ENCODE measurements at places on chromosomes 2 and 18.

DNA sequence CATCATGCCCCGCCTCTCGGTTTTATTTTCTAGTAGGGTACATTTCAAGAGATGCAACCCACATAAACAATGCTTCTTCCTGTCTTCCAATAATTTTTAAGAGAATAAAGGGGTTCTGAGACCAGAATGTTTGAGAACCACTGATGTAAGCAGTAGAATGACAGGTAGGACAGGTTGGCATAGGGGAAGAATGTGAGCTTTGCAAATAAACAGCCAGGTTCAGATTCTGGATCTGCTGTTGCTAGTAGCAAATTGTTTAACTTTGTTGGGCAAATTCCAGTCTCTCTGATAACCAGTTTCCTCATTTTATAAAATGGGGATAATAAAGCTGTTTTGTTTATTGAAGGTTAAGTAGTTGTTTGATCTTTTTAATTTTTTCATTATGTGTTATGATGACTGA, 32.8 kb downstream of the SOCS6 start:
- DNase-seq = no peak

GRCh38 chr2:68747413-68747812, 12.8 kb downstream of the ARHGAP25 start:
- no peak for DNase-seq

- DNase-seq = no peak
These were observed 453.5 kb upstream of the SMIM21 start for GRCh38 chr18:75880925-75881504.

- DNase-seq = no peak
These were observed 6.8 kb downstream of the PPP1CB start for GRCh38 chr2:28758459-28758858.

GRCh38 chr2:152497481-152498052, 162.6 kb downstream of the FMNL2 start:
- DNase-seq = no peak

- no peak for DNase-seq
These were observed 4.9 kb upstream of the IL1B start for GRCh38 chr2:112841295-112842044.

- no peak for DNase-seq
These were observed 280.1 kb upstream of the SALL3 start for GRCh38 chr18:78699499-78699898.

- no peak for DNase-seq
These were observed 8.8 kb downstream of the PLCL1 start for GRCh38 chr2:197813093-197813787.

- DNase-seq = no peak
These were observed 1.9 kb upstream of the SLC1A4 start for GRCh38 chr2:64987001-64987955.

GRCh38 chr2:210189452-210190138, 18.4 kb upstream of the KANSL1L start:
- no peak for DNase-seq

DNA sequence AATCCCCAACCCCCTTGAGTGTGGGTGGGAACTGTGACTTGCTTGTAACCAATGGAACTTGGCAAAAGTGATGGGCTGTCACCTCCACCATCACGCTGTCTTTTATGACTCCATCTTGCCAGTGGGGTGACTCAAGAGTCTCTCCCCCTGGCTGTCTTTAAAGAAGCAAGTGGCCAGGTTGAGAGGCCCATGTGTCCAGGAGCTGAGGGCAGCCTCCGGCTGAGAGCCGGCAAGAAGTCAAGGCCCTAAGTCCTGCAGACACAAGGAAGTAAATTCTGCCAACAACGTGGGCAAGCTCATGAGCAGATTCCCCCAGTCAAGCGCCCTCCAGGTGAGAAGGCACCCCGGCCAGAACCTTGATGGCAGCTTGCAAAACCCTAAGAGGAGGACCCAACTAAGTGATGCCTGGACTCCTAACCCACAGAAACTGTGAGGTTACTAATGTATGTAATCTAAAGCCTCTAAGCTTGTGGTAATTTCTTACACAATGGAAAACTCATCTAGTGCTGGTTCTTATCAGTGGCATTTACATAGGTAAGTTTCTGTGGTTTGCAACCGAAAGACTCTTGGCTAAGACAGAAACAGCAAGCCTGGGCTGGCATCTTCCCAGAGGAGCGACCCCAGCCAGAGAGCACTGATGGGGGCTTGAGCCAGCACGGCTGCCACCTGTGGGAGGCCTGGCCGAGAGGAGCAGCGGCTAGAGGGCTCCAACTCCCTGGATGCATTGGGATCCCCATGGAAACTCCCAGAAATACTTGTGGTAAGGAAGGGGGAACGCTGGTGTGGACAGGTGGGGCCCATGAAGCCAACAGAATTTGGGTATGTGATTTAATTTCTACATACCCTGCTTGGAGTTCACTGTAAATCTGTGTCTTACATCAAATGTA, 49.3 kb downstream of the CIB4 start:
- no peak for DNase-seq

DNA sequence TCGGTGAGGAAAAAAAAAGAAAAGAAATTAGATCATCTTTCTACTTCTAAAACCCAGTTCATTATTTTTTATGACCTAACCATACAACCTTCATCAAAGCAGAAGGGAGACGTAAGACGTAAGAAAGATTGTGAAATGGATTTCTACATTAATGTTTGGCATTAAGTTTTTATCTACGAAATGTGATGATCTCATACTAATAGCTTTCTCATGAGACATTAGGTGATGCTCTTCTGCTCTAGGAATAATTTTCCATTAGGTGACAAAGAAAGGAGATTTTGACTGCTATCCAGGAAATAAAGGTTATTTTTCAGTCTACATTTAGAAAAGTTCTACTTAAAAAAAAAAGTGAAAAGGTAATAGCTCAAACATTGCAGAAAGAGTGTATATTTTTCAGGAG, 748.6 kb downstream of the ERBB4 start:
- no peak for DNase-seq

- DNase-seq = no peak
These were observed 64.3 kb upstream of the EPAS1 start for GRCh38 chr2:46232860-46233259.

DNA sequence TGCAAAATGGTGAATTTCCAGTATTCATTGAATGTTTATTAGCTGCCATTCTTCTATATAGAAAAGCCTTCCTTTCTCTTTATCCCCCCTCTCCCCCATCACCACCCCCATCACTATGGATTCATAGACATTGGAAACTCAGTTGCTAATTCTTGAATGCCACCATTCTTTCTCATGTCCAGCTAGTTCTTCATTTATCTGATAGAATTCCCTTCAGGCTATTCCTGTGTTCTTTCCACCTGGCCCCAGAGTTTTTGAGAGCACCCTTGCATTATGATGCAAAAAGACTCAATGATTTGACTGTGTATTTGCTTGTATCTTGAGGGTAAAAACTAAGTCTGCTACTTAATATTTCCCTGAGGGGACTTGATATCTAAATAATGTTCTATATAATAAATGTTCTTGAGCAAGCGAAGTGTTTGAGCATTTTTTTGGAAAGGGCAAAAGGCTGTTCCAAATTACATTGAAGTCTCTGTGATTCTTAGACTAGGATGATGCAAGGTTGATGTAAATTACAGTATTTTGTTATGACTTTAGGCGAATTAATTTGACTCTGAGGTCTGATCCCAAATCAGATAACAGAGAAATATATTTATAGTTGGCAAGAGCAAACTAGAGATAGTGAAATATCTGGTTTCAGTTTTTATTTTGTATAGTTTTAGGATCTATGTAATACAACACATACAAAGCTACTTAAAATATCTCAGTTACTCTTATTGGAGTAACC, 18.8 kb upstream of the SOS1 start:
- no peak for DNase-seq

- DNase-seq = no peak
These were observed 31.7 kb downstream of the ACMSD start for GRCh38 chr2:134869946-134870736.

DNA sequence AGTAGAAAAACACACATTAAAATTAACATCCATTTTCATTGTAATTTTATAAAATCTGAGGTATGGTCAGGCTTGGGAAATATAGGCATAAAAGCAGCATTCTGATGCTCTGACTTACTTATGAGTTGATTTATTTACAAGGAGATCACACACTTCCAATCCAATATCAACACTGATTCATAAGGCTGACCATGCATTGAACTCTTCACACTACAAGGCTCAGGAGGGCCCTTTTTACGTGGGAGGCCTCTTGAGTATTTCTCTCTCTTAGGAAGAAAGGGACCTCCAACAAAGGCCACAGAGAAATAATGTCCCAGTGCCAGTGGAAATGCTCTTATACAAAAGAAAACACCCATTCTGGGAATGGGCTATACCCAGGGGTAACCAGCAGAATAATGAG, 222.8 kb downstream of the NAPG start:
- no peak for DNase-seq

- peak; percentile 42 for DNase-seq
These were observed 17.2 kb downstream of the IFIH1 start for GRCh38 chr2:162301151-162301804.

- no peak for DNase-seq
These were observed 331.3 kb upstream of the PKDCC start for GRCh38 chr2:41716497-41716896.

DNA sequence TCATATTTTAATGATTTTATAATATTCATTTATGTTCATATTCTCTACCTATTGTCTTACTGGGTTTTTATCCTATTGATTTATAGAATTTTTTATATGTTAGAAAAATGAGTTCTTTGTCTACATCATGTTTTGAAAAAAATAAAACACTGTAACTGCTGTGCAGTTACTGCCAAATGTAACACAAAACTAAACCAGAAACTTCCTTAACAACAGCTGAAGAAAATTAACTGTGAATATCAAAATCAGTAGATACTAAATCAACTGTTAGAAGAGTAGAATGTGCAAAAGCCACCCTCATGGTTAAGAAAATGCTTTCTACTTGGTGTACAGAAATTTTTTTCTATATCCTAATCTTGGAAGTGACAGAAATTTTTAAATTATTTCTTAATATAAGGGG, 69.5 kb downstream of the PTRHD1 start:
- no peak for DNase-seq

DNA sequence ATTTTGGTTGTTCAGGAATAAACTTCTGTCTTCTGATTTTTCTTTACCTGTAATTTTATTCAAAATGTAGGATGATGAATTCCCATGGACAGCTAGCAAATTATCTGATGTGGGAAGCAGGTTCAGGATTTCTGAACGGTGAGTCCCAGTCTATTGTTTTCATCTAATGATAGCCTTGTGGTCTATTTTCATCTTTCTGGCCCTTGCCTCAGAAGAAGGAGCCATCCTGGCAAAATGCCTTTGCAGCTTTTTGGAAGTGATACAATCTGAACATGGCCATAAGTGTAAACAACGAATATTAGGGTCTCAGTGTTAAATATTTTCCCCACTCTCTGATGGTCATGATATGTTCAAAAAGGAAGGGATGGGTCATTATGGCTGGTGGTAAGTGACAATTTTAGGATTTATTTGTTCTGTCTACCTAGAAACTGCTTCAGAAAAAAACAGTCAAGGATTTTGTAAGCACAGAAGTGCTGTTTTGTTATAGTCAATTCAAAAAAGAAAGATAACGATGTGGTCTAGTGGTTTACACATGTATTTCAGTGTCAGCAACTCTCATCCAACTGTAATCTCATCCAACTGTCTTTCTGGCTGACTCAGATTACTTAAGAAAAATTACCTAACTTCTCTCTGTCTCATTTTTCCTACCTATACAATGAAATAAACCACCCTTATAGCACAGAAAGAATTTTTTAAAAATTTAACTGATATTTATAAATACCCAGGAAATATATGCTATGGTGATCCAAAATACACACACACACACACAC, 272.6 kb upstream of the ERBB4 start:
- no peak for DNase-seq

DNA sequence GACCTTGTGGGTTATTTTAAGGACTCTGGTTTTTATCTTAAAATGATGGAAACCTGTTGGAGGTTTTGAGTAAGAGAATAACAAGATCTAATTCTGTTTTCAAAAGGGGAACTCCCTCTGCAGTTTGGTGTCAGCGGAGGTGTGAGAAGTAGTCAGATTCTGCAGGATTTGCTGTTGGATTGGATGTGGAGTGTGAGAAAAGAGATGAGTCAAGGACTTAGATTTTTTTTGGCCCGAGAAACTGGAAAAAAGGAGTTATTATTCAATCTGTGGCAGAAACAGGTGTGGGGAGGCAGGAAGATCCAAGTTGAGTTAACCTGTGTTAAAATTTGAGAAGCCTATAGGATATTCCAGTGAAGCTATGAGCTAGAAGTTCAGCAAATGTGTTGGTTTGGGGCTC, 337.2 kb upstream of the FANCL start:
- no peak for DNase-seq

DNA sequence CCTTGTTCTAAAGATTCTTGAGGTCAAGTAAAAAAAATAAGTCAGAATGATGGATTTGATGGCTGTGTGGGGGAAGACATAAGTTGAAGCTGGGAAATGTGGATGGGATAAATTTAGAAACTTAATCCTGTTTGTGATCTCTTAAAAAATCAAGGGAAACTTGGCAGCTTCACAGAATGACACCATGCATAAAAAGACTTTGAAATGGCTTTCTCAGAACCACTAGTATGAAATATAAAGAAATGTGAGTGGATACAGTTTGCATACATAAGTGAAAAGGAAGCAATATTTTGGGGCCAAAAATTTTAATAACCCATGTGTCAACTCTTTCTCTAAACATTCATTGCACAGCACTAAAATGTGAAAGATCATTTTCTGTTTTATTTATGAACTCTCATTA, 21.7 kb downstream of the CDH19 start:
- DNase-seq = no peak

All from effector CD4-positive, alpha-beta T cell (primary cell).